ENCODE measurements at places on chromosomes 6 and 20.
A peak's percentile ranks its signal among the peaks of the same experiment; 100 is the strongest.

- DNase-seq = no peak
Observed at GRCh38 chr20:10609770-10610169, 64.0 kb downstream of the JAG1 start.

- DNase-seq = no peak
Observed at GRCh38 chr20:10610251-10610650, 63.5 kb downstream of the JAG1 start.

DNA sequence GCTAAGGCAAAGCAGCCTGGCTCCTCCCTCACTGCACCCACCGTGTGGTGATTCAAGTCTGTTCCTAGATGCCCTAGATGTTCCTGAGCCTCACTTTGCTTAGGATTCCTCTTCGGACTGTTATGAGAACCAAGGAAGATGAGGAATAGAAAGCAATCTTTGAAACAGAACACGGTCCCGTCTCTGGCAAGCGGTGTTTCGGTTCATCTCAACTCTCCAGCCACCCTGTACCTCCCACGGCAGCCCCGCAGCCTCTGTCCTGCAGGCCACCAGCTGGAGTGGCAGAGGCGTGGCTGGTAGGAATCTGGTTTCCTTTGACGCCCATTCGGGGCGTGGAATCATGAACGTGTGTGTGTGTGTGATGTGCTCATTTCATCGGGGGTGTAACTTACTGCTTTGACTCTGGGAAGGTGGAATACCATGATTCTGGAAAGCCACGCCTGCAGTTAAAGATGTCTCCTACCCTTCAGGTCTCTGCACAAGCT, 21.3 kb downstream of the PDE10A start:
- no peak for DNase-seq

DNA sequence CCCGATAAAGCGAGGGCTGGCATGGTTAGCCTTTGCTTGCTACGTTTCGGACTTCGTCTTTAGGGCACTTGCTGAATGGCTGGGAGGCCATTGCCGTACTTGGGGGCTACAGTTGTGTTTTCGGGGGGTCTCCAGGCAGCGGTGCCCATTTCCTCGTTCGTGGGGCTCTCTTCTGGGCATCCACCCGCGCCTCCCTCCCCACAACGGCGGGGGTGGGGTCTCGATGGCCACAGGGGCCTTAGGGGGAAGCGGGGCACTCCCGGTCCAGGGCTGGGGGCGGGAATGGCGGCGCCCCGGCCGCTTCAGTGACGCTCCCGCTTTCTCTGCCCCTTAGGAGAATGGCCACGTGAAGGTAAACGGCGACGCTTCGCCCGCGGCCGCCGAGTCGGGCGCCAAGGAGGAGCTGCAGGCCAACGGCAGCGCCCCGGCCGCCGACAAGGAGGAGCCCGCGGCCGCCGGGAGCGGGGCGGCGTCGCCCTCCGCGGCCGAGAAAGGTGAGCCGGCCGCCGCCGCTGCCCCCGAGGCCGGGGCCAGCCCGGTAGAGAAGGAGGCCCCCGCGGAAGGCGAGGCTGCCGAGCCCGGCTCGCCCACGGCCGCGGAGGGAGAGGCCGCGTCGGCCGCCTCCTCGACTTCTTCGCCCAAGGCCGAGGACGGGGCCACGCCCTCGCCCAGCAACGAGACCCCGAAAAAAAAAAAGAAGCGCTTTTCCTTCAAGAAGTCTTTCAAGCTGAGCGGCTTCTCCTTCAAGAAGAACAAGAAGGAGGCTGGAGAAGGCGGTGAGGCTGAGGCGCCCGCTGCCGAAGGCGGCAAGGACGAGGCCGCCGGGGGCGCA, 2.4 kb downstream of the MARCKS start:
- DNase-seq = no peak

- no peak for DNase-seq
Observed at GRCh38 chr6:37546141-37546871, 46.6 kb upstream of the CCDC167 start.

DNA sequence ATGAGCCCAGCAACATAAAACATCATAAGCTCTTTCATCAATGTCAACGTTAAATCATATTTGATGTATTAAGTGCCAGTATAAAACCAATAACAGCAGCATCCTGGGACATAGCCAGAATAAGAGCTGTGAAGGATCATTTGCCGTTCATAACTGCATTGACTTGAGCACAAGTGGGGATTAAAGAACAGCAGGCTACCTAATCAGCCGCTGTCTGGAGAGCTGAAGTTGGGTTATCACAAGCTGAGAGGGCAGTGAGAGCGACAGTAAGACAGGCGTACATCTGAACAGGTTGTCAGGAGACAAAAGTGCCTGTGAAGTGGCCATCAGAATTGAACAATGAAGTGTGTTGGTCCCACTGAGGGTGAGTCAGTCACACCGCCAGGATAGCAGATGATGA, 269.6 kb downstream of the GRIK2 start:
- no peak for DNase-seq

GRCh38 chr6:42369568-42369967, 82.2 kb downstream of the TRERF1 start:
- DNase-seq = peak; percentile 51

DNA sequence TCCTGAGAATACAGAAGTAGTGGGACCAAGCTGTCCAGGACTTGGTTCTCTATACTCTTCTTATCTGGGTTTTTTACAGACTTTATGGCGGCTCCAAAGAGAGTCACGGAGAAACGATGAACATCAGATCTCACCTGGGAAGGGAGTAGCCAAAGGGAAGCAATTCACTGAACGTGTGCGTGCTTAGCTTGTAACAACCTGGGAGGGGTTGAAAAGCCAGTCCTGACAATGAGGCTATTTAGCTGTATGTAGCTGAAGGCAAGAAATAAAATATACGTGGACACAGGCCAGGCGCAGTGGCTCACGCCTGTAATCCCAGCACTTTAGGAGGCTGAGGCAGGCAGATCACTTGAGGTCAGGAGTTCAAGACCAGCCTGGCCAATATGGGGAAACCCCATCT, 18.2 kb upstream of the RBL1 start:
- no peak for DNase-seq

DNA sequence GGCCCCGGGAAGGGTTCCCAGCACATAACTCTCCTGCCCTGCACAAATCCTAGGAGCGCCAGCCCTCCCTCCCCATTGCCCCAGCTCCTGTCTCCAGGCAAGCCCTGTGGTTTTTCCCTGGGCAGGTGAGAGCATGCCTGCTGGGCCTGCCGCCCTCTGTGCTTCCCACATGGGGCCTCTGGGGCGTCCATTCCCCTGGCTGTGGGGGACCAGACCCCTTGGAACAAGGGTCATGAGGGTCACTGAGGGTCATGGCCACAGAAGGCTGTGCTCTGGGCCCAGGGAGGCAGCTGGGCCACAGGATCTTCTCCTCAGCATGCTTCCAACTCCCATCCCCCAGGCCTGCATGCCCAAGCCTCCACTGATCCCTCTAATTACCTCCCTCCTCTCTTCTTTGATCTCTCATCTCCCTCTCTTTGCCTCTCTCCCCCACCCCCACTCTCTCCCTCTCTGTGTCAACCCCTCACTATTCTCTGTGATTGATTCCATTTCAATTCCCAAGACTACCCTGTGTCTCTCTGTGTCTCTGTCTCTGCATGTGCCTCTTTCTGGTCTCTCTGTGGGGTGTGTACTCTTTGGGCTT, 6.1 kb downstream of the MDFI start:
- DNase-seq = no peak

DNA sequence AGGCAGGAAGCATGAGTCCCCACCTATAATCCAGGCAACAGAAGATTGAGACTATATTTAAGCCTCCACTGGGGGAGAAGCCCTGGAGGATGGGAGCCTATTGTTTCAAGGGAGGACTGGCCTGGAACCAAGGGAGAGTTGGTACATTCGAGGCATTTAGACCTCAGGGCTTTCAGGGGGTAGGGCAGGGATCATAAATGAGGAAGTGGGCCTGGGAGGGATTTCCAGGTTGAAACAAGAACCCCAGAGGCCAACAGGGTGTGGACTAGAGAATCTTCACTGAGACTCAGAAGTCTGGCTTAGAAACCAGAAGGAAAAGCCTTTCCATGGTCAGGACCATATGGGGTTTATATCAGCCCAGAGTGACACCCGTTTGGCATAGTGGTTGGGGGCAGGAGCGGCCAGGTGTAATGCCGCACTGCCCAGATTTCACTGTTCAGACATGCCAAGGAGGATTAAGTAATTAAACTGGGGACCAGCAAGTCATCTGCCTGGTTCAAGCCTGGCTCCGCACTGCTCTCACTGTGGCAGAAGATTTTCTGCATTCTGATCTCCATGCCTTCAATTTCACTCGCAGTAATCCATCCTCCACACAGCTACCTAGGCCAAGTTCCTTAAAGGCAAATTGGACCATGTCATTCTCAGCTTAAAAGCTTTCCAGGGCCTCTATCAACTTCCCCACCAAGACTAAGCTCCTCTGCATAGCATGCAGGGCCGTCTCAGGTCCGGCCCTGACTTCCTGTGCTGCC, 17.8 kb downstream of the LRFN2 start:
- no peak for DNase-seq

GRCh38 chr6:6697620-6698019, 109.1 kb downstream of the LY86 start:
- DNase-seq = no peak

GRCh38 chr6:45115696-45116095, 212.4 kb upstream of the RUNX2 start:
- no peak for DNase-seq

GRCh38 chr20:8432435-8433148, 300.5 kb downstream of the PLCB1 start:
- DNase-seq = no peak

GRCh38 chr6:53162606-53163005, 14.0 kb upstream of the GCM1 start:
- DNase-seq = no peak

GRCh38 chr6:39602601-39603519, 122.3 kb downstream of the KIF6 start:
- DNase-seq = no peak

DNA sequence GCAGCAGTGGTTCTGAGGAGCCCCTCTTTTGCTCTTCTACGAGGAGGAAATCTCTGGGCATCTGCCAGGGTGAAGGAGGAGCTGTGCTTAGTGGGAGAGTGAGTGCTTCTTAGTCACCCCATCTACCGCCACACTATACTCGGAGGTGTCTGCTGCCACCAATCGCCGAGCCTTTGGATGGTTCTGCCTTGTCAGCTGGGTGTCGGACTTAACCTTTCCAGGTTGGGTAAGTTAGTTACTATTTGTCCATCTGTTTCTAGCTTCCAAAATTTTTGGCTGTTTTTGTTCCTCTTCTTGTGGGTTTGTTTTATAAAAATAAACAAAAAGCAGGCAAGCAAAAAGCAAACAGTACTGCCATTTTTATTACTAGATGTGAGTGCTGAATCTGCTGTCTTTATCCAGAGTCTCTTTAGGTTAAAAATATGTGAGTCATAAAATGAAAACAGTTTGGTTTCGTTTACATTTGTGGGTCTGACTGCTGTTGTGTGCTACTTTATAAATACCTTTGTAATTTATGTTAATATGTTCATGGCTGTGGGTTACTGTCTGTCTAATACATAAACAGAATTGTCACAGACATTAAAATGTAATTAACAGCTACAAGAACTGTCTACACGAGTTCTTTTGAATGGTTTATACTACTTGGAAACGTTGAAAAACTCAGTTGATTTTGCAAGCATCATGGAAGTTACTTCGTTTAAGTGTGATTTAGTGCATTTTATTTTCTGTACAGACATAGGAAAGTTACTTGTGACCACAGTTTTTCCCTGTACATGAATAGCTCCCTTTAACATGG, 89.2 kb downstream of the ARID1B start:
- no peak for DNase-seq

DNA sequence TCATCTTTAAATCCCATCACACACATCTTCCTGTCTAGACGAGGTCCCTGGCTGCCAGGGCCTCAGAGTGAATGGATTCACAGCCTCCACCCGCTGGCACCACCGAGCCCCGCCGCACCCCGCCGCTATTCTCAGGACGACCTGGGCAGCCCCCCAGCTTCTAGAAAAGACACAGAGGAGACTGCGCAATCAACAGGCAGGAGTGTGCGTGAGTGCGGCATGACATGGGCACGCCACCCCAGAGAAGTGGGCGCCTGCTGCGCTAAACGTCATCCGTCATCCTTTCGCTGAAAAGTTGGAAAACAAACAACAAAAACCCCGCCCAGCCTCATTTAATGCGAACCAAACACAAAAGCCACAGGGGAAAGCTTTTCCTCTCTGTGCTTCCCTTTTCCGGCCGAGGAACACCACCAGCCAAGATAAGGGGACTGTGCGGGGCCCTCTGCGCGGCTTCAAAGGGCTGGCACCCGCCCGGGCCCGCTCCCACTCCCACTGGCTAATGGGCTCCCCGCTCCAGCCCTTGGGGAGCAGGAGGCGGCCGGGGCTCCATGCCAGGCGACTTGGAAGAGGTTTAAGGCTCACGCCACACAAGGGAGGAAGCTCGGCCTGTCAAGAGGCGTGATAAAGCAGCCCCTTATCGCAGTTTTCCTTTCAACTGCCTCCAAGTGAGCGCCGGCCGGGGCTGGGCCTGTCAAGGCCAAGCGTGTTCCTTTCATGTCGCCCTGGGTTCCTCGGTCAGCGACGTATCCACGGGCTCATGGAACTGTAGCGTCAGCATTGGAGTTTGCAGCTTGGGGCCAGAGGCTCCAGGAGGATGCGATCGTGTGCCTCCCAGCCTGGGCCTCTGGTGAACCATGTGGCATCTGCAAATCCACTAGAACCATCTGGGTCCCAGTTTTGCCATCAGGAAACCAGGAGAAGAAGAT, 50.1 kb downstream of the NFATC2 start:
- no peak for DNase-seq

GRCh38 chr6:1611572-1612298, 2.0 kb downstream of the FOXC1 start:
- no peak for DNase-seq

DNA sequence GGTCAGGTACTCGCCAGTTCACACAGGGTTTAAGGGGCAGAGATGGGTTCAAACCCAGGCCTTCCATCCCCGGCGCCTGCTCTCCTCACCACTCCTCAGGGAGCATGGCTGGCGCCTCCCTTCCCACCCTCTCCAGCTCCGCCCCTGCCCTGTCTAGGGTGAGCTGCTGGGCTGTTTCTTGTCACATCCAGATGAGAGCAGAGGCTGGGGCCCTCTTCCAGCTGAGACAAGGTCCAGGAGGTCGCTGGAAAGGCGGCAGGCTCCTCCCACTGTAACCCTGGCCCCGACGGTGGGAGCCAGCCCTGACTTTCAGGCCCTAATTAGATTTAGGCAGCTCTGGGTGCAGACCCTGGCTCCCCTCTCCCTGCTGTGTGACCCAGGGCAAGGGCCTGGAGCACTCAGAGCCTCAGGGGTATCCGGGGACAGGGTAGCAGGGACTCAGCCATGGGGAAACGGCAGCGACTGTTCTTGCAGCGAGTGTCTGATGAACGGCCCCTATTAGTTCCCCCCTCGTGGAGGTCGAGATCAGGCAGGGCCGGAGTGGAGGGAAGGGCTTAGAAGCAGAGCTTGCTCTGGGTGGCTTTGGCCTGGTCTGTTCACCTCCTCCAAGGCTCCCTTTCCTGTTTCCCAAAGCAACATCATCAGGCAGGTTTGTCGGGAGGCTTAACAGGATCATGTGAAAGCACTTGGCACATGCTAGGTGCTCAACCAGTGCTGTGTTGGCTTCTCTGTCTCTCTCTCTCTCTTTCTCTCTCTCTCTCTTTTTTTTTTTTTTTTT, 33.4 kb downstream of the SNAI1 start:
- DNase-seq = no peak

DNA sequence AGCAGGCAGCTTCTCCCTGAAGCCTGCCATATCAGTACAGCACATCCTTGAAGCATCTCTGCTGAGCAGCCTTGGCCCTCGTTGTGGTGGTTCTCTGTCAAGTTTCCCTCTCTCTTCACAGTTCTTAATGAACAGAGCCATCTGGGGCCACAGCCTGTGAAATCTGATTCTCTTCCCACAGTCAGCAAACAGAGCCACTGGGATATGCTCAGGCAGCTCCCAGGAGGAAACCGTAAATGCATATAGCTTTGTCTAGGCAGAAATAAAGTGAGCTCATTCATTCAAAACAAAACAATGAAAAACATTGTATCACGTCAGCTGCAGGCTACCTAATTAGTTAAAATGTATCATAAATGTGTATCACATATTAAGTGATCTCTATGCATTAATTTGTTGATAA, 80.3 kb downstream of the TBC1D7 start:
- DNase-seq = no peak

Measured in NK-92 treated with Interleukin-12 subunit alpha and Interleukin-12 subunit beta, amount 100 ng/mL, for 24 hours (cell line).